ENCODE measurements at places on chromosomes 2 and 18.

GRCh38 chr2:182482511-182482910, 55.7 kb upstream of the PDE1A start:
- DNase-seq: no peak

- no peak for DNase-seq
Measured at GRCh38 chr2:17765398-17765797, 11.5 kb downstream of the GEN1 start.

DNA sequence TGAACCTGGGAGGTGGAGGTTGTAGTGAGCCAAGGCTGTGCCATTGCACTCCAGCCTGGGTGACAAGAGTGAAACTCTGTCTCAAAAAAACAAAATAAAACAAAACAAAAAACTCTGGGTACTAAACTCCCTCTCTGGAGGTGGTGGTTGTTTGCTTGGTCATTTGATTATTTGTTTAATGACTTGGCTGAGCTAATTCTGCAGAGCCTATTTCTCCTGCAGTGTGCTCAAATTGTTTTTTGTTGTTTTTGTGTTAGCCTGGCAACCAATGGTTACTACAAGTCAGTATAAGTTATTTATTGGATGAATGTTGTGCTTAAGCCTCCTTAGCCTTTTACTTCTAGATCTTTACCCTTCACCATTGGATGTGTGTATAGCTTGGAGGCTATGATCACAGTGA, 387.5 kb downstream of the ADCYAP1 start:
- no peak for DNase-seq

DNA sequence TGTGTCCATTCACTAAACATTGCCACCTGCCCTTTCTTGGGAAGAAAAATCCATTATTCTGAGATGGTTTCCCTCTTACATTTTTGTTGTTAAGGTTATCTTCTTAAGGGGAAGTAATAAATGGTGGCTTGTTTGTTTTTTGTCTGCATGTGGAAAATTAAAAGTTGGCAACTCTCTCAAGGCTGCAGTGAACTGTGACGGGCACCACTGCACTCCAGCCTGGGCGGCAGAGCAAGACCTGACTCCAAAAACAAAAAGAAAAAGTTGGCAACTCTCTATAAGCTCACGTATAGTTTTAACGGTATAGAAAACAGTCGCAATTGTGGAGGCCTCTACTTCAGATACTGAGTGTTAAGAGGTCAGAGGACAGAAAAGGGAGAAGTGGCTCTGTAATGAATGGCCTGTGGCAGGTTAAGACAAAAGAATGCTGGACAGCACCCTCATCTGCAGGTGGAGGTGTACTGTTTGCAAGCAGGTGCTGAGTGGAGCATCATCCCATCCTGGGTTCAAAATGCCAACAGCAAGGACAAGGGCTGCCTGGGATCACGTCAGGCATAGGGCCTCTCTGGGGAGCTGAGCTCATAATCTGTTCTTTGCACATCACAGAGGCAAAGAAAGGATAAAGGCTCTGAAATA, 16.7 kb downstream of the L3MBTL4 start:
- DNase-seq: no peak

DNA sequence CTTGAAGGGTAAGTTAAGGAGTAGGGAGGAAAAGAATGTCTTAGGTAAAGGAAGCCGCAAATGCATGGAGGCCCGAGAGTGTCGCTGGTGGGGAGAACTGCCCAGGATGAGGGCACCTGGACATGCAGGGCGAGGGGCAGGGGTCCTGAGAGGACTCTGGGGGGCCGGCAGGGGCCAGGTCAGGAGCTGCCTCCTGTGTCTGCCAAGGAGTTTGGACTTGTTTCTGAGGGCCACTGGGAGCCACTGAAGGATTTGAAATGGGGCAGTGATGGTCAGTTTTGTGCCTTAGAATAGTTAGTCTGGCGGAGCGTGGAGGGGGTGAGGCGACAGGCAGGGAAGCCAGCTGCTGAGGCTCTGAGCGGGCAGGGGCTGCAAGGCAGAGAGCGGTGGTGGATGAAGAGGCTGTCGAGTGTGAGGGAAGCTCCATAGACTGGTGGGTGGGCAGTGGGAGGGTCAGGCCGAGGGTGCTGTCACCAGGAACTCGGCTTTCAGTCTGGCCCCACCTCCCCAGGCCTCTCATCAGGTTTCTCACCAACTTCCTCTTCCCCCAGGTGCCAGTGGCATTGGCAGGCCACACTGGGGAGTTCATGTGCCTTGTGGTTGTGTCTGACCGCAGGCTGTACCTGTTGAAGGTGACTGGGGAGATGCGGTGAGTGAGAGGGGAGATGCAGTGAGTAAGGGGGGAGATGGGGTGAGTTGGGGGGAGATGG, 14.7 kb upstream of the SLC4A3 start:
- no peak for DNase-seq

DNA sequence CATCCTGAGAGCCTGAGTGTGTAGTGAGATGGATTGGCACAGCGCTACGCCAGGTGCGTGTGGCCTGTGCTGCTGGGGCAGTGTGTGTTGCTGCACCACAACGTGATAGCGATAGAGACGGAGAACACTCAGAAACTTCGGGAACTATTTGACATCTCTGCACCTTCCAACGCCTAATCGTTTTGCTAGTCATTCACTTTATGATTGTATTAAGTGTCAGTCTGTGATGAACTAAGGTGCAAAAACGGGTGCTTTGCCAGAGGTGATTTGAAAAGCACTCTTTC, 26.0 kb upstream of the IGFBP2 start:
- no peak for DNase-seq

GRCh38 chr2:217878915-217879590, 123.7 kb downstream of the TNS1 start:
- no peak for DNase-seq

DNA sequence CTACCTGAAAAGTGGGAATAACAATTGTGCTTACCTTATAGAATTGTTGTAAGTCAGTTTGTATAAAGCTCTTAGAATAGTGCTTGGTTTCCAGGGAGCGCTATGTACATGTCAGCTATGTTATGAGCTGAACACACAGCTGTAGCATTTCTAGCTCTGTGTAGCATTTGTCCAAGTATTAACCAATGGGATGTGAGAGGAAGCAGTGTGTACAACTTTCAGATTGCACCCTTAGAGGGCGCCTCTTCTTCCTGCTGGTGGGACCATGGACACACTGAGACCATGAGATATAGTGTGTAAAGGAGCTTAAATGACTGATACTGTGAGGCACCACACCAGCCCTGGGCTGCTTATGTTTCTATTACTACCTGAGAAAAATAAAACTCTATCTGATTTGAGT, 380.2 kb downstream of the LNPK start:
- DNase-seq: no peak

GRCh38 chr2:9166579-9167377, 39.8 kb upstream of the ASAP2 start:
- no peak for DNase-seq

GRCh38 chr18:63890237-63890949, 2.9 kb downstream of the SERPINB2 start:
- DNase-seq: no peak

- DNase-seq: no peak
Measured at GRCh38 chr2:126907671-126908070, 9.0 kb downstream of the TEX51 start.

GRCh38 chr2:55421326-55421725, 1.7 kb upstream of the CCDC88A start:
- no peak for DNase-seq

DNA sequence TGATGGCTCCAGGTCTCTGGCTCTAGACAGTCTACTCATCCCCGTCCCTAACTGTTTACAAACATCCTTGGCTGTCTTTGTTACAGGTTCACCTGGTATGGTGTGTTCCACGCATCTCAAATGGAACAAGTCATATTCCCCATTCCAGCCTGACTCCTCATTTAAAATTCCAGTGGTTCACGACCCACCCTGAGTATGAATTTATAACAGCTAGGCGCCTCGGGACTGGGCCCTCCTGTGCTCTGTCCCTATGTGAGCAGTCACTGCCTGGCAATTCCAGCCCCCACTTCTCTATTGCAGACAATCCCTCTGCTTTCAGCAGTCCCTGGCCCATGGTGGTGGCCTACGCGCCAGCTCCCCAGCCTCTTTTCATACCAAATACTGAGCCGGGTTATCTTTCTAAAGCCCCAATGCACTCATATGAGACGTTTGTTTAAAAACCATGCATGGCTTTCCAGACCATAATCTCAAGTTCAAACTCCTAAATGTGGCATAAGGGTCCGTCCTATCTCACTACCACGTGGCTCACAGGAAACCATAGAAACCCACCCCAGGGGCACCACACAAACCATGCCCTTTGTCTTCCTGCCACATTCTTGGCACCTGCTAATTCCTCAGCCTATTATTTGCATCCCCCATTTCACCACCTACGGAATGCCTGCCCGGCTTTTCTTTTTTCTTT, 1.6 kb downstream of the SERPINB8 start:
- DNase-seq: no peak

DNA sequence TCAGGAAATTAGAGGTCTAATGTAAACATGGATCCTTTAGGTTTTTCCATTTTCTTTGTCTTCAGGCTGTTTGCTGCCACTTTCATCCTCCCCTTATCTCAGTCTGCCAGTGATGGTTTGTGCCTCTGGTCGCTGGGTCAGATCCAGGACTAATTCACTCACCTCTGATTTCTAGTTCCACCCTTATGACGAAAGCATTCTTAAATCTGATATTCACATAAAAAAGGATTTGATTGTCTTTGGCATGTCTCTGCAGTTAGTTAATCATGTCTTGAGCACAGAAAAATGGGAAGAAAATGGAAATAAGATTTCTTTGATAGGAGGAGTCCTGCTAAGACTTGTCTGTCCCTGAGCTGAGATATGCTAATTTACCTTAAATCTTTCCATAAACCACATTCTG, 4.6 kb downstream of the IL1RL1 start:
- DNase-seq: no peak

DNA sequence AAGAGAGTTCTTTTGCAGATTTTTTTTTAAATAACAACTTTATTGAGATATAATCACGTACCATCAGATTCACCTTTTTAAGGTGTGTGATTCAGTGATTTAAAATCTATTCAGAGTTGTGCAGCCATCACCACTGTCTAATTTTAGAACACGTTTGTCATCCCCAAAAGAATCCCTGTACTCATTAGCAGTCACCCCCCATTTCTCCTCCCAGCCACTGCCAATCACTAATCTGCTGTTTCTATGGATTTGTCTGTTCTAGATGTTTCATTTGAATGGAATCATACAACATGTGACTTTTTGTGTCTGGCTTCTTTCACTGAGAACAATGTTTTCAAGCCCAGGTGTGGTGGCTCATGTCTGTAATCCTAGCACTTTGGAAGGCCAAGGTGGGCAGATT, 55.4 kb upstream of the RAPH1 start:
- DNase-seq: no peak

DNA sequence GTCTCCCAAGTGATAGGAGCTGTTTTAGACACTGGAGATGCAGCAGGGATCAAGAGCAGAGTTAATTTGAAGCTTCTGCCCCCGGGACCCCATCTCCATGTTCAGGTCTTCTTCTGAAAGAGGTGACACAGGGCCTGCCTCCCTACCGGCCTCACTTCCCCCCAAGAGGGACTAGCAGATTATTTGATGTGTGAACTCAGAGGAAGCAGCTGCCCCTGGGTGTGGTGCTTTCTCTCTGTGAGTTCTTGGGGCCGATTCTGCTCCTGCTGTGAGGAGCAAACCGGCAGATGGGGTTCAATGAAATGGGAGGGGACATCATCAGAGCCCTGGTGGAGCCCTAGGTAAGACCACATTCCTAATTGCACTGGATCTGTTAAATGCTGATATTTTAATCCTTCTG, 193.4 kb downstream of the FBXO15 start:
- no peak for DNase-seq

GRCh38 chr2:193517615-193518014, 1322.9 kb upstream of the TMEFF2 start:
- no peak for DNase-seq

- DNase-seq: no peak
Measured at GRCh38 chr2:237432484-237433092, 18.6 kb upstream of the COL6A3 start.

DNA sequence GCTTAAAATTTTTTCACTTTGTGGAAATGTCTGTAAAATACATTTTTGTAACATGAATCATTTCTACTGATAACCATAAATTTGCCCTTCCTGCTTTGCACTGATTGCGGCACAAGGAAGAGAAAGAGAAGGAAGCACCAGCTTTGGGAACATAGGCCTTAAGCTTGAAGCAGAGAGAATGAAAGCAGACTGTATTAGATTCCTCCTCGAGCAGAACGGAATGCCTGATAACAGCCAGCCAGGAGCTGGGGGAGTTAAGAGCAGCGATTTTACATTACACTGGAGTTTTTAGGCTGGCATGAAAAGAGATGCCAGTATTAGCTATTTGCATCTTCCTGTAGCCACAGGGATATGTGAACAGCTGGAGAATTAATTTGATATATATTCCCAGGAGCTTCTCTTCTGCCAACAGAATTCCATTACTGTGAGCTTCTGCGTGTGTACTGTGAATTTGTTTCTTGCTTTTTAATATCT, 33.5 kb downstream of the CRIM1 start:
- no peak for DNase-seq

DNA sequence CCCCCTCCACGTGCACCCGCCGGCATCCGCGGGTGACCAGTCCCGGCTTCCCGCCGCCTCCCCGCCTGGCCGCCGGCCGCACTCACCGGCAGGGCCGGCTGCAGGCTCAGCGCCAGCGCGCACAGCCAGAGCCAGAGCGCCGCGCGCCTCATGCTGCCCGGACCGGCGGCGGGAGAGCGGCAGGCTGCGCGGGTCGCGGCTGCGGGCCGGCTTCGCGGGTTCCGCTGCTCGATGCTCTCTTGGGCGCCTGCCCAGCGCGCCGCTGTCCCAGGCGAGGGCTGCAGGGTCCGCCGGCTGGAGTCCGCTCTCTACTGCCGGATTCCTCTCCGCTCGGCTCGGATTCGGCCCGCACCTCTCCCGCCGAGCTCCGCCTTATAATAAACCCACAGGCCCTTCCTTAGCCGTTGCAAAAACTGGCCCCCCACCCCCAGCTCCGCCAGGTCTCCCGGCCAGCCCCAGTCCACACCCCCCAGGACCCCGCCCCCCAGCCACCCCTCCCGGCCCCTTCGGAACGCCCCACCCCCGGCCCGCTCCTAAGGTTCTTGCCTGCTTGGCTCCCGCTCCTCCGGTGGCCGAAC, at the start of gene SDC1:
TSS of gene SDC1 (minus strand) at position 415 of the 578 bp plus-strand sequence. CDS start at position 152, 263 bp downstream.
- no peak for DNase-seq

DNA sequence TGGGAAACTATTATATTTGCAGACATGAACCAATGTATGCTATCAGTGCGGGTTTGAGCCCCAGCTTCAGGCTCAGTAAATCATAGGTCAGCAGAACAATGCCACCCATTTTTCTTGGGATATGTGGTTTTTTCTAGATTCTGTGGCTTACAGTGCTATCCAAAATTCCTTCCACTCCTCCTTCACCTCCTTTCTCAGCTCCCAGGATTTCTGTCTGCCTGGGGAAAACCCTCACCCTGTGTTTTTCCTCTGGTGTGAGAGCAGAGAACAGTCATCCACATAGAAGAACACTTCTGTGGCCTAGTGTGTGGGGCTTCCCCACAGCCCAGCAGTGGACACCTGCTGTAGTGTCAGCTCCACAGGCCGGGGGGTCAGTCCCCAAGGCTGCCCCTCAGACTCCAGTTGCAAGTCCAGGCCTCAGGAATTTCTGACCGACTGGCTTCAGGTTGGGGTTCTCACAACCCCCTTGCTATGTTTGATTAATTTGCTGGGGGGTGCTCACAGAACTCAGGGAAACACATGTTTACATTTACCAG, 238.2 kb downstream of the LDLRAD4 start:
- DNase-seq: no peak

All from NCI-H2029 treated with DMSO at 0.1 percent for 48 hours (cell line).